GM12891 (cell line): ENCODE measurements at places on chromosomes 2 and 18.
A peak's percentile ranks its signal among the peaks of the same experiment; 100 is the strongest.

GRCh38 chr2:196341277-196341841 lies 170.0 kb upstream of the STK17B start:
- no peak for DNase-seq

GRCh38 chr2:157329524-157329923 lies 3.9 kb upstream of the ERMN start:
- DNase-seq = no peak

- DNase-seq = no peak
These were observed 809.8 kb downstream of the RNF144A start for GRCh38 chr2:7726989-7727388.

DNA sequence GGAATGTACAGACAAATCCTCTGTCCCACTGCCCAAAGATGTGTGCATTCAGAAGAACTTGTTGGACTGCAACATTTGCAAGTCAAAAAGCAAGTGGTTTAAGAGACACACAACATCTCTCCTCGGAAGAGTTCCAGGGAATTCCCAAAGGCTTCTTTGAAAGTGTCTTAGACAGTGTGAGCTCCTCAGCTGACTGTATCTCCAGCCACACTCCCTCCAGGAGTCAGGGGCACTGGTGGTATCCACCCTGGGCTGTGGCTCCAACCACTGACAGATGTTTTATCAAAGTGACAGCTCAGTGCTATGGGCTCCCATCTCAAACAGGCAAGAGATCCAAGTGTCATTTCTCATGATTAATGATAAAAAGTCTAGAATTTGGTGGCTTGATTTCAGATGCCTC lies 48.5 kb downstream of the ALK start:
- no peak for DNase-seq

- DNase-seq = no peak
These were observed 27.7 kb upstream of the SMCHD1 start for GRCh38 chr18:2627821-2628276.

- DNase-seq = no peak
These were observed 95.1 kb downstream of the ZFP36L2 start for GRCh38 chr2:43131051-43131889.

GRCh38 chr18:63889626-63890025 lies 2.1 kb downstream of the SERPINB2 start:
- no peak for DNase-seq

- no peak for DNase-seq
These were observed 130.4 kb upstream of the ASB18 start for GRCh38 chr2:236394571-236394970.

GRCh38 chr2:217951521-217952247 lies 51.1 kb downstream of the TNS1 start:
- no peak for DNase-seq

DNA sequence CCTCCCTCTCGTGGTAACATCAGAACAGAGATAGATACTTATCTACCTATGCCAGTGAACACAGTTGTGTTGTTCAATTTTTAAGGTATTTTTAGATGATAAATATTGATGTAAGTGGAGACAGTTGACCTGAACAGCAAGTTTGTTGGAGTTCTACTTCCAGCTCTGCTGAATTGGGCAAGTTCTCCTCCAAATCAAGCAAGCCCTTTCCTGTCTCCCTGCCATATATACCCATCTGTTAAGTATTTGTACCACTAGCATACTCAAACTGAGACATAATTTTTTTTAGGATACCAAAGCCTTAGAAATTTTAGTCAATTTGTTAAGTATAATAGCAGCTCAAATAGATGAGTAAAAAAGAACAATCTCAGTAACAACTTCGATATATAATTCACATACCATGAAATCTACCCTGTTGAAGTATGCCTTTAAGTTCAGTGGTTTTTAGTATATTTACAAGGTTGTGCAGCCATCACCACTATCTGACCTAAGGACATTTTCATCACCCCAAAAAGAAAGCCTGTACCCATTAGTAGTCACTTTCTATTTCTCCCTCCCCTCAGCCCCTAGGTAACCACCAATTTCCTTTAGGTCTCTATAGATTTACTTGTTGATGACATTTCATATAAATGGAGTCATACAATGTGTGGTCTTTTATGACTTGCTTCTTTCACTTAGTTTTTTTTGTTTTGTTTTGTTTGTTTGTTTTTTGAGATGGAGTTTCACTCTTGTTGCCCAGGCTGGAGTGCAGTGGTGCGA lies 61.8 kb downstream of the COX7A2L start:
- no peak for DNase-seq

- DNase-seq = no peak
These were observed 10.0 kb upstream of the ASAP2 start for GRCh38 chr2:9196637-9197036.

DNA sequence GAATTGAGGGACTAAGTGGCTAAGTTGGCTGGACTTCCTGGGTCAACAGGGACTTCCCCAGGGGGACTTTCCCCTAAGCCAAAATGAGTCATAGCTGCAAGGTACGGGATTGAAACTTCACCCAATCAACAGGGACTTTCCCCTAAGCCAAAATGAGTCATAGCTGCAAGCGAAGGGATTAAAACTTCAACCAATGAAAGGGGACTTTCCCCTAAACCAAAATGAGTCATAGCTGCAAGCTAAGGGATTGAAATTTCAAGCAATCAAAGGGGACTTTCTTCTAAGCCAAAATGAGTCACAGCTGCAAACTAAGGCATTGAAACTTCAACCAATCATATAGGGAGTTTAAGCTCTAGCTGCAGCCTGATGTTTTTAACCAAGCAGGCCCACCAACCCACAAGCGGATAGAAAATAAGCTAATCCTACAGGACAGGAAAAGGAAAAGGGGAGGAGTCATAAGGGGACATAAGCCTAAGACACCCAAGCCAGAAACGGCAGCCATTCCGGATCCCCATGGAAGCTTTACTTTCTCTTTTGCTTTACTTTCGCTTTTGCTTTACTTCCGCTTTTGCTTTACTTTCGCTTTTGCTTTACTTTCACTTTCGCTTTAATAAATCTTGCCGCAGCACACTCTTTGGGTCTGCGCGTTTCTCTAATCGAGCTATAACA lies 1375.4 kb upstream of the CELF4 start:
- peak; percentile 13 for DNase-seq

DNA sequence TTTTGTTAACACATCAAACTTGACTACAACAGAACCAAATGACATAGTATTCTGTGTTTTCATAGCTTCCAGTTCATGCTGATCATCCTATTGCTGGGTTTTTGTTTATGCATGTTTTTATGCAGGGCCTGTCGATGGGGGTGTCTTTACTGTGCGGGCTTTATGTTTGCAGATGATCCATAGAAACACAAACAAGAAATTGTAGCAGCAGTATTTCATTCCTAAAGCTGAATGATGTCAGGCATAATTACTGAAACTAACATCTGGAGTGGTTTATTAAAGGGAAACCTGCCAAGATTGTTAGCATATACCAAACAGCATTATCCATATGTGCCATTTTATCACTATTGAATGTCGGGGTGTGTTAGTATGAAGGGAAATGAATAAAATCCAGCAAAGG lies 129.7 kb downstream of the PTPRM start:
- no peak for DNase-seq

GRCh38 chr2:223995569-223995968 lies 38.3 kb downstream of the MRPL44 start:
- DNase-seq = no peak

DNA sequence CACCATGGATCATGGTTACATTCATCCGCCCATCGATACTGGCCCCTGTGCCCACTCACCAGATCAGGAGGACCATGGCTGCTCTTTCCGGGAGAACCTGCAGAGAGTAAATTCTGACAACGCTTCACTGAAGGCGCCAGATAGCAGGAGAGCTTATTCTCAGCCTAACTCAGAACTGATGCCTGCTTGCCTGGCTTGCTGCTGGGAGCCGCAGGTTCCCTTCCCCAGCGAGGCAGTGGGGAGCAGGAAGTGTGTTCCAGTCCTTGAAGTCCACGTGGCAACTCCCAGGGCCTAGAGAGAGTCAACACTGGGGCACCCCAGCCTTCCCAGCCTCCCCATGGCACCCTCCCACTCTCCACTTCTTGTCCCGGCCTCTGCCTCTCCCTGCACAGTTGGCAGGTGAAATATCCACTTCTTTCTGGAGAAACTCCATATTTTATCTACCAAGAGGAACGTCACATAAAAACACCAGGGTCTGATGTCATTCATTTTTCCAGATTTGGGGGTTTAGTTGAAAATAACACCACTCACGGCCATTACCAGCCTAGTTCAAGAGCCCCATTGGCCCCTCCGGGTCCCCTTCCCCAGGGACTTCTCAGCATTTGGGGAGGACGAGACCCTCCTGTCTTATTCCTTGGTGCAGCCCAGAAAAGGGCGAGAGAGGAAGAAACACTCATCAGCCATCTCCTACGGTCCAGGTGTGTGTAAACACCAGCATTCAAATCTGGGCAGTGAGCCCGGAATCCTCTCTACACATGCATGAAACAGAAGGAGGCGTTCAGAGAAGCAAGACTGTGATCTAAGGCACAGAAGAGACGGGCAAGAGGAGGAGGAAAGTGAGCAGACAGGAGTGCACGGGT lies 3.5 kb upstream of the TUBB6 start:
- no peak for DNase-seq

DNA sequence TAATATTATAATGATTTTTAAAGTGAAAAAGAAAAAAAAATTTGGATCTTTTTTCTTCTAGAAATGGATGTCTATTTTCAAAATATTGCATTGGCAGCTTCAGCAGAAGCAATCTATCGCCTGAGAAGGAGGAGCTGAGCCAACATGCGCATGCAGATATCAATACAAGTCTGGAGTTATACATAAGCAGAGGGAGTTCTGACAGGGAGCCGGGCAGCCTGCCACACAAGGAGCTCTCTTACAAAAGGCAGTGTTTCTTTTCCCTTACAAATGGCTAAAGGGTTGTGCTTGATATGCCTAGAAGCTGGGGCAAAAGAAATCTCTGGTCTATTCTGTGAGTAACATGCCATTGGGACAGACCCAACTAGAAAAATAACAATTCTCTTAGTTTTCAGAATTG lies 291.9 kb upstream of the TRIB2 start:
- no peak for DNase-seq

- no peak for DNase-seq
These were observed 95.0 kb downstream of the EPC2 start for GRCh38 chr2:148739454-148740105.

DNA sequence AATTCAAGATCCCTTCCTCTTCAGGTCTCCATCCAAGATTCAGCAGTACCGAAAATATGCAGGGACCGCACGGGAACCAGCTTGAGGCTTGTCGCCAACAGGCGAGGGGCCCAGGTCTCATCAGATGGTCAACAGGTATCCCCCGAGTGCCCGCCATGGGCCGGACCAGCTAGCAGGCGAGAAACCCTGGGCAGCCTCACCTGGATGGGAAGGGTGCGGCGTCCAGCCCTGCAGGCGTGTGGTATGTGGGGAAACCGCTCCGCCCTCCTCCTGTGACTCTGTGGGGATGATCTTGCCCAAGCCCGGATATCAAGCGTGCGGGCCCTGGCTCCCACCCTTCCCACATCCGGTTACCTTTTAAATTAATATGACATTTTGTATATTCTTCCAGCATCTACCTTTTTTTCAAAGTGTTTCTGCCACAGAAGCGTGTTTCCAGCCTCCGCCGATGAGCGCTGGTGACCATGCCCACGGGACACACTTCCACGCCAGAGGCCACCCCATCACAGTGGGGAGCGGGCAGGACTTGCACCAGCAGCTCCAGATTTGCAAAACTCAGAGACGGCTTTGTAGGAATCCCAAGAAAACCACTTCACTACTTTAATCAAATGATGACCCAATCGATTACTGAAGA lies 33.2 kb downstream of the ZNF516 start:
- DNase-seq = no peak

DNA sequence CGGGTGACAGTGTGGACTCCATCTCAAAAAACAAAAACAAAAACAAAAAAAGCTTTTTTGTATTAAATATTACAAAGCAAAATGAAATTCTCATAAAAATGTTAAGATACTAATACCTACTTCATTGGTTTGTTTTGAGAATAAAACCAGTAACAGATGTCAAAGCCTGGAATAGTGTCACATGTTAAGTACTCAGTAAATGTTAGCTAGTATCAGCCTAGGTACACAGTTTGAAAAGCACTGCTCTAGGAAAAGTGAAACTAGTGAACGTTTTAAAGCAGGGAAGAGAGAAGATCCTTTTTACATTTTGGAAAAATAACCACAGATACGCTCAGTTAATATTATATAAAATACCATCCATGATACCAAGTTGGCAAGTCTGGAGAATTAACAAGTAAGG lies 37.1 kb upstream of the ADAM17 start:
- no peak for DNase-seq

GRCh38 chr18:2824865-2825264 lies 21.9 kb upstream of the EMILIN2 start:
- no peak for DNase-seq

GRCh38 chr2:195961873-195962272 lies 106.8 kb downstream of the DNAH7 start:
- DNase-seq = peak; percentile 6

DNA sequence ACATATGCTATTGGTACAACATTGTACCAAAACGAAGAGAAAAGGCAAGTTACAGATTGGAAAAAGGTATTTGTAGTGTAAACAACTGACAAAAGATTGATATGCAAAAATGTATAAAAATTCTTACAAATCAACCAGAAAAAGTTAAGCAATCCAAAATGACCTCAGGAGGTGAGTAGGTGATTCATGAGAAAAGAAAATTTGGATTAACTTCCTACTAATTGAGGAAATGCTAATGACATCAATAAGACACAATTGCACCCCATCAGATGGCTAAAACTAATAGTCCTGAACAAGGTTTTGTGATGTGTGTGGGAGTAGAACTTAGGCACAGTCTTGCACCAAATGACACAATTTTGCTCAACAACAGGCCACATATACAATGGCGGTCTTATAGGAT lies 129.3 kb downstream of the COPS8 start:
- DNase-seq = no peak

DNA sequence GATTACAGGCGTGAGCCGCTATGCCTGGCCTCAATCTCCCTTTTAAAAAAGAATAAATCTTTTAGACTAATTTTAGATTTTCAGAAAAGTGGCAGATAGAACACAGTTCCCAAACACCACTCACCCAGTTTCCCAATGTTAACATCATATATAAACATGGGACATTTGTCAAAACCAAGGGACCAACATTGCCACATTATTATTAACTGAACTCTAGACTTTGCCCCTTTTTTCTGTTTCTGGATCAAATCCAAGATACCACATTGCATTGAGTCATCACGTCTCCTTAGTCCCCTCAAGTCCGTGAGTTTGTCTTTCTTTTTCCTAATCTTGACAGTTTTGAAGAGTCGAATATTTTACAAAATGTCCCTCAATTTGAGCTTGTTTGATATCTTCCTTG lies 2.4 kb downstream of the C2orf42 start:
- no peak for DNase-seq

DNA sequence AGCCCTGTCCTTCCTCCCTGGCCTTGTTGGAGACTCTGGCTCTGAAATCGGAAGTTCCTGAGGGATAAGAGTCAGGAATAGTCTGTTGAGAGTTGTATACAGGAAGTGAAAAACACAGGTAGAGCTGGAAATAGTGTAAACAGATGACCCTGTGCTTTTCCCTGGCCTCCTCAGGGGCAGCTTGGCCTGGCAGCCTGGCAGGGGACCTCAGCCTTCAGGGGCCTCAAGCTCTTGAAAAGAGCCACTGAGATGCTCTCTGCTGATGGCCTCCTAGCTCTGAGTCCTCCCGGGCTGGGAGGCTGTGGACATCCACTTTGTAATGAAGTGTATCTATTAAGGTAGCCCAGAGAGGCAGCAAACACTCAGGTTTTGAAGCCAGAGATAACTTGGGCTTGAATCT lies 79.3 kb downstream of the DDX1 start:
- no peak for DNase-seq
